ENCODE measurements at places on chromosomes 4 and X.
A peak's percentile ranks its signal among the peaks of the same experiment; 100 is the strongest.

GRCh38 chr4:148857239-148857972, 415.2 kb upstream of the NR3C2 start:
- DNase-seq, result no peak

DNA sequence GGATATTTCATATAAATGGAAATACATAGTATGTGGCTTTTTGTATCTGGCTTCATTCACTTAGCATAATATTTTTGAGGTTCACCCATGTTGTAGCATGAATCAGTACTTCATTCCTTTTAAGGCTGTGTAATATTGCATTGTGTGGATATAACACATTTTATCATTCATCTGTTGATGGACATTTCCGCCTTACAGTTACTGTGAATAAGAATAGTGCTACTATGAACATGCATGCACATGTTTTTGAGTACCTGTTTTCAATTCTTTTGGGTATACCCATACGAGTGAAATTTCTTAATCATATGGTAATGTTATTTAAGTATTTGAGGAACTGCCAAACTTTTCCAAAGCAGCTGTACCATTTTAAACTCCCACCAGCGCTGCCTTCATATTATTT, 539.6 kb upstream of the DIPK2B start:
- no peak for DNase-seq

GRCh38 chrX:134019567-134020206, 34.3 kb upstream of the GPC3 start:
- no peak for DNase-seq

GRCh38 chrX:114932550-114932949, 84.9 kb downstream of the IL13RA2 start:
- no peak for DNase-seq

DNA sequence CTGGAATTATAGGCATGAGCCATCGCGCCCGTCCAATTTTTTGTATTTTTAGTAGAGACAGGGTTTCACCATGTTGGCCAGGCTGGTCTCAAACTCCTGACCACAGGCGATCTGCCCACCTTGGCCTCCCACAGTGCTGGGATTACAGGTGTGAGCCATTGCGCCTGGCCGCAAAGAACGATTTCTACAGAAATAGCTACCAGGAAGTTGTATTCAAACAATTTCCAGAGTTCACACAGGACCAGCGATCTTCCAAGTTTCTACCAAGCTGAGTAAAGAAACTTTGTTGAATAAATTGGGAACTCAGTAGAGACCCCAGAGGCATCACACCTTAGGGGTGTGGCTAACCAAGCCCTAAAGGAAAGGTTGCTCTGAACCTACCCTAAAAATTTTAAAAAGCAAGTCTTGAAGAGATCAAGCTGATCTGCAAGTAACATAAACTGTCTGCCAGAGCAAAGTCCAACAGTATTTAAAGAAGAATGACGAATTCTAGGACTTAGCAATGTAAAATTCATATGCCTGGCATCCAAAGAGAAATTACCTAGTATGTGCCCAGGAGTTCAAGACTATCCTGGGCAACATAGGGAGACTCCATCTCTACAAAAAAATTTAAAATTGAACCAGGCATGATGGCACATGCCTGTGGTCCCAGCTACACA, 48.4 kb upstream of the USP9X start:
- no peak for DNase-seq

GRCh38 chr4:10965196-10965595, 280.6 kb upstream of the CLNK start:
- DNase-seq, result no peak

DNA sequence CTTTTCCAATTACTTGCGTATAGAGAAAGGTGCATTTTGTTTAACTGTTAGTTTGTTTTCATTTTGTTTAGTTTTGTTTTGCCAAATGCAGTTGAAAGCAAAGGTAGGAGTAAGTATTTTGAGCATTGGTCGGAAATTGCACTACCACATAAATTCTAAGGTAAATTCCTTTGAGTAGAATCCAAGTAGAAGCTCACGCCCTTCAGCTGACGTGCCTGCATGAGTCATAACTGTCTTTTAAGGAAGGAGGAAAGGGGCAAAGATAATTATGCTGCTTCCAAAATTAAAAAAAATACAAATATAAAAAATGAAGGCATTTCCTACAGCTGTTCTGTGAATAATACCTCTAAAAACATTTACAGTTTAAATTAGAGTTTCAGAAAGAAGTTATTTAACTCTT, 110.2 kb upstream of the MYOZ2 start:
- DNase-seq, result no peak

GRCh38 chr4:77453911-77454310, 151.7 kb upstream of the CXCL13 start:
- no peak for DNase-seq

GRCh38 chr4:89753601-89754066, 83.3 kb downstream of the SNCA start:
- DNase-seq, result peak; percentile 97

- DNase-seq, result no peak
Observed at GRCh38 chr4:24928708-24929107, 15.9 kb upstream of the CCDC149 start.

DNA sequence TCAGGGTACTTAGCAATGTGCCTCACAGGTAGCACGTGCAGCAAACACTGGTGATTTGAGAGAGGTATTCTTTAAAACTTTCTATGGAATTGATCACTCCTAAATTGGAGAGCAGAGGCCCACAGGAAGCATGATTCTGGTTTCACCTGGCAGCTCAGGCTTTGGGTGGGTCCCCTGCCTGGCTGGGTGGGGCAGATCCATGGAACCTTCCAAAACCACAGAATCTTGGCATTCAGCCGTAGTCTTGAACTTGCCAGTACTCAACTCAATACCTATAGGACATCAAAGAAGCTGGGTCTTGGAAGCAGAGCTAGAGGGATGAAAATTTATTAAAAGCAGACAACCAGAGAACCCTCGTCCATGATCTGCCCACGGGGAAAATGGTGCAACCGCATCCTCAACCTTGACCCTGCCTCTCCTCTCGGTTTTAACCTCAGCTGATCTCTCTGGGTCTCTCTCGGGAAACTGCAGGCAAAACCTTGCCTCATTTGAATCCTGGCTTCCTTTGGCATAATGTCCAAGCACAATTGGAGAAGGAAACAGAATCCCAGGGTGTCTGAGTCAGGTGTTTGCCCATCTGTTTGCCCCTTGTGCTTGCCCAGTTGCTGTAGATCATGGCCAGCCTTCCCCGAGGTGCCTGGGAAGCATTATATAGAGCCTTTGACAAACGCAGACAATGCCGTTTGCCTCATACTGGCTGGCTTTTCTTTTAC, 22.9 kb downstream of the OTOP1 start:
- no peak for DNase-seq

DNA sequence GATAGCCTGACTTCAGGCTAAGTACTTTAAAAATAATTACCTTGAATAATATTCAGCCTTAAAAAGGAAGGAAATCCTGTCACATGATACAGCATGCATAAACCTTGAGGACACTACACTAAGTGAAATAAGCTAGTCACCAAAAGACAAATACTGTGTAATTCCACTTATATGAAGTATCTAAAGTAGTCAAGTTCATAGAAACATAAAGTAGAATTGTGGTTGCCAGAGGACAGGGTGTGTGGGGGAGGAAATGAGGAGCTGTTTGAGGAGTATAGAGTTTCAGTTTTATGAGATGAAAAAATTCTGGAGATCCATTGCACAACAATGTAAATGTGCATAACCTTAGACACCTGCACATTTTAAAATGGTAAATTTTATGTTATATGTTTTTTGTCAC, 5.6 kb upstream of the STPG2 start:
- DNase-seq, result no peak

- DNase-seq, result no peak
Observed at GRCh38 chr4:137923494-137923893, 318.7 kb downstream of the SLC7A11 start.

DNA sequence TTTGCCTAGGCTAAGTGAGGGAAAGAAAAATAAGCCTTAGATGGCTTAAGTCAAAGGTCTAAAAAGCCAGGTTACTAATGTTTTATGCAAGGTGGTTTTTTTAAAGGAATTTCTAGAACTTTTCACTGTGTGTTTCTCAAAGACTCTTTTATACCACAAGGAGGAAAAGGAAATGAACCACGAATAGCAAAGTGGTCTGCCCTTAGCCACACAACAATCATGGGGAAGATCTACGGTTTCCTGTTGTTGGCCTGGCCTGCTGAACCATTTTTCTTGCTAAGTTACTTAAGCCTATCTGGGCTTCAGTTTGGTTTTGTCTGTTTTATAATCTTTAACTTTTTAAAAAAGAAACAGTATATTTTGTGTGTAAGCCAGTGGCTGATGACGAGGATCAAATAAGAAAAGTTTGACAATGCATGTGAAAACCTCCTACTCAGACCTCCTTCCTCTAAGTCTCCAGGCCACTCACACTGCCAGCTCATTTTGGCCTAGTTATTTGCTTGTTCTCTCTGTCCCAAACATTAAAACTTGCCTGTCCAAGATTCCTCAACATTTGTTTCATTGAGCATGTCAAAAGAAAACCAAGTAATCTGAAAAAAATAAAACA, 56.7 kb upstream of the COL25A1 start:
- DNase-seq, result peak; percentile 16

DNA sequence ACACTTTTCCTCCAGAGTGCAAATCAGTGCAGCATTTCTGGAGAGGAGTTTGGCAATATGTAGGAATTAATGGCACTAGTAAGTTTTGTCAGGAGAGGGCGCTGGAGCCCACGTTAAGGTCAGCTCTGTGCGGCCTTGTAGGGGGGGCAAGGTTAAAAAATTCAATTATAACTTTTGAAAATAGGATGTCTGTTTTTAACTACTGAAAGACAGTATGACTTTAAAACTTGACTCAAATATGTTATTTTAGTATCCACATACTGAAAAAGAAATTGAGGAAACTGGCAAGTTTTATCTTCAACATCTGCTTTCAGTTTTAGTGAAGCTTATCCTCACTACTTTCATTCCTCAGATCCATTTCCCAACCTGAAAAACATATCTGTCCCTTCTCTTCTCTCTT, 30.9 kb upstream of the HSD17B13 start:
- DNase-seq, result peak; percentile 22

DNA sequence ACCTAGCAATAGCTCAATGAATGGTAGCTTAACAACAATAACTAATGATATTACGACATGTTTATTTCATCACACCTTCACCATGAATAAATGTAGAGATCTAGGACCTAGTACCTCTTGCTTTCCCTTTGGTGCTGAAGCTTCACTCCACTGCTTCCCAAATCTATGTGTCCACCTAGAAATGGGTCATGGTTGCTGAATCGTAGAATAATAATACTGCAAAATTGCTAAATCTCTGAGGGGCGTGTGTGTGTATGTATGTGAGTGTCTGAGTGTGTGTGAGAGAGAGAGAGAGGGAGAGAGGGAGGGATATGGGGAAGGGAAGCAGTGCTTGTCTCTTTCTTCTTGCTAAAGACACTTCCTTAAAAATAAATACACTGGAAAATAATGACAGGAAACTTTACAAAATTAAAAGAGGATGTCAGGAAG, 109.3 kb upstream of the BMP2K start:
- DNase-seq, result no peak

- DNase-seq, result no peak
Observed at GRCh38 chr4:163495900-163496299, 1.4 kb downstream of the TMA16 start.

DNA sequence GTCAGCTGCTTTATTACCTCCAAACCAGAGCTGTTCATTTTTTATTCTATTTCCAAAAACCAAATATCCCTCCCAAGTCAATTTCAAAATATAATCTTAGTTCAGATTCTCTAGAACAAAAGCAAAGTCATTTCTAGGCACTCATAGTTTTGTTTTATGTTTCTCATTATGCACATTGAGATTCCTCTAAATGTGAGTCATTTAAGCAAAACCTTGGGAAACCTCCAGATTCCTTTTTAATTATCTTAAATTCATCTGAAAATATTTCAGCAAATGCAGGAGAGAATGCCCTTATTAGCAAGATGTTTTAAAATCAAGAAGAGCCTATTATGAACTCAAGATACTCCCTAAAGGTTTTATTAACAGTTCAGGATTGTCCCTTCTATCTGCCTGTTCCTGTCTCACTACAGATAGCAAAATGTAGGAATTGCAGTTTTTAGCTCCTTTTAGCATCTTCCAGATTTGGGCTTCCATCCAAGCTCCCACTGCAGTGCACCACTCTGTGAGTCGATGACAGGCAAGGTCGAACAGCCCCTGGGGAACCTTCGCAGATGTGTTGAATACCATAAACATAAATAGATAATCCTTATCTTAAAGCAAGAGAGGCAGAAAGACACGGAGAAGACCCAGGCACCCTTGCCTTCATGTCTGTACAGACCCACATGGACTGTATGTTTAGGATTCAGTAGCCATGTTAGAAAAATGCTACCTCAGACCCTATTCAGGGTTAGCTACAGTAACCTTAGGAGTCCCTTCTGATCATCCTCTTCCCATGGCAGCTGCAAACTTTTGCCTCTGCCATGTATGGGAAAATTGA, 11.3 kb upstream of the SLC9A7 start:
- DNase-seq, result no peak

All from glomerular endothelial cell (primary cell).